Stomach (tissue), 19 donors: ENCODE measurements at places on chromosomes 7 and 10. TPM values are rescaled to one million over a fixed set of nuclear protein-coding genes. Genes with fewer than 3 reads are reported as not detected.

Gene UNCX
- polyA plus RNA-seq = not detected

Gene TUBB8
- 0.15 TPM for polyA plus RNA-seq

Gene RGS10
- polyA plus RNA-seq = 60.8 TPM

Gene UTF1
- not detected for polyA plus RNA-seq

Gene MEOX2
- not detected for polyA plus RNA-seq

Gene TWIST1
- 3.2 TPM for polyA plus RNA-seq

Gene FAM170B
- not detected for polyA plus RNA-seq

Gene AKR1C8
- not detected for polyA plus RNA-seq

Gene PLEKHS1
- polyA plus RNA-seq = 0.46 TPM

Gene RNF133
- polyA plus RNA-seq = not detected

Gene CREB5
- polyA plus RNA-seq = 0.68 TPM

Gene SYT15
- polyA plus RNA-seq = 0.12 TPM

Gene AGMO
- not detected for polyA plus RNA-seq

Gene POR
- 88.6 TPM for polyA plus RNA-seq

Gene IGFBP3
- 45.4 TPM for polyA plus RNA-seq

Gene ANKRD1
- 12.5 TPM for polyA plus RNA-seq

Gene CLRN3
- polyA plus RNA-seq = not detected

Gene SHH
- polyA plus RNA-seq = 3.5 TPM

Gene MYOZ1
- polyA plus RNA-seq = 1.2 TPM

Gene PNLIPRP3
- polyA plus RNA-seq = 0.10 TPM

Gene NCF1
- 3.2 TPM for polyA plus RNA-seq

Gene OR2F1
- not detected for polyA plus RNA-seq

Gene RBP3
- polyA plus RNA-seq = not detected

Gene CFAP58
- polyA plus RNA-seq = 0.12 TPM

Gene EMX2
- polyA plus RNA-seq = not detected

Gene IDI2
- not detected for polyA plus RNA-seq

Gene ATXN7L1
- 3.8 TPM for polyA plus RNA-seq

Gene THSD7A
- 0.46 TPM for polyA plus RNA-seq

Gene PPP1R17
- not detected for polyA plus RNA-seq

Gene NKX1-2
- polyA plus RNA-seq = not detected

Gene NEUROD6
- polyA plus RNA-seq = not detected

Gene CFAP69
- polyA plus RNA-seq = 2.2 TPM

Gene GIMAP7
- polyA plus RNA-seq = 14.8 TPM

Gene ZNF736
- 0.46 TPM for polyA plus RNA-seq

Gene TMEM229A
- 1.3 TPM for polyA plus RNA-seq

Gene HBP1
- polyA plus RNA-seq = 30.4 TPM

Gene MMRN2
- polyA plus RNA-seq = 5.0 TPM

Gene LIPN
- not detected for polyA plus RNA-seq

Gene RHOBTB1
- 22.5 TPM for polyA plus RNA-seq

Gene AKR1C4
- not detected for polyA plus RNA-seq

Gene PITRM1
- polyA plus RNA-seq = 35.6 TPM
